Glutamatergic neuron (in vitro differentiated cells): ENCODE measurements at places on chromosomes 4 and X.

GRCh38 chrX:87003031-87003430 lies 514.6 kb upstream of the KLHL4 start:
- DNase-seq: no peak

DNA sequence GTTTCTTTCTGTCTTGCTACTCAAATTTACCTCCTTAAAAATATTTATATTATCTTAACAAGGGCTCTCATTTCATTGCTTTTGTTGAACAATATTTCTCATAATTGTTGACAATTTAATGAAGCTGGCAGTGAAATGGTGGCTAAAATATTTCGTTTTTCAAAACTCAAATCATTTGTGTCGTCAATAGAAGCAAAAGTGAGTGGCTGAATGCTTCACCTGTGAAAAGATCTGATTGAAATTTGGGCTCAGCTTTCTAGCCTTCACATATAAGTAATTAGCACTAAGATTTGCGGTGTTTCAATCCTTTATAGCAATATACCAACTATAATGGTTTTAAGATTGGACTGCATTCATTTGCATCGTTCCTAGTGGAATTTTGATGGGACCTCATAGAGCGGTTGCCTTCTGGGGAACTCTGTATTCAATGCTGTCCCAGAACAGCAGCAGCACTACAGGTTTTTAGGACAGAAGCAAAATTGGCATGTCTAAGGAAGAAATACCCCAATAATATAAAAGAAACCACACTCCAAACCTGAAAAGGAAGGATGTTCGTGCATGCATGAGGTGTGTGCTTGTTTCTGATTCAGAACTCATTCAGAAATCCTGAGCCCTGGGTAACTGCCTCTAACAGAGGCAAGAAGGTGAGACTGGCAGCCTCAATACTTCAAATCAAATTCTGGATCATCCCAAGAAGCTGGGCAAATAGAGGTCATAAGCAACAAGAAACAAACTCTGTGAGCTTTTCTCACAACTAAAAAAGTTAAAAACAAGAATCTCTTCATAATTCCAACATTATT lies 2.5 kb downstream of the CXCL1 start:
- no peak for DNase-seq

DNA sequence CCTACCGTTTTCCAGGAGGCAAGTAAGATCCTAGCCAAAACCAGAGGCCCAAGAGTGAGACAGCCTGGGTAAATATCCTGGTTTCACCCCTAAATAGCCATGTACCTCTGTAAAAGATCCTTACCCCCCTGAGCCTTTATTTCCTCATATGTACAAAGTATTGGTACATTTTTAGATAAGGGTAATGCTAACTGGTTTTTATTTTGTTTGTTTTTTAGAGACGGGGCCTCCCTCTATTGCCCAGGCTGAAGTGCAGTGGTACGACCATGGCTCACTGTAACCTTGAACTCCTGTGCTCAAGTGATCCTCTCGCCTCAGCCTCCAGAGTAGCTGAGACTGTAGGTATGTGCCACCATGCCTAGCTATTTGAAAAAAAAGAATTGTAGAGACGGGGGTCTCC lies 29.4 kb downstream of the SERPINA7 start:
- no peak for DNase-seq

DNA sequence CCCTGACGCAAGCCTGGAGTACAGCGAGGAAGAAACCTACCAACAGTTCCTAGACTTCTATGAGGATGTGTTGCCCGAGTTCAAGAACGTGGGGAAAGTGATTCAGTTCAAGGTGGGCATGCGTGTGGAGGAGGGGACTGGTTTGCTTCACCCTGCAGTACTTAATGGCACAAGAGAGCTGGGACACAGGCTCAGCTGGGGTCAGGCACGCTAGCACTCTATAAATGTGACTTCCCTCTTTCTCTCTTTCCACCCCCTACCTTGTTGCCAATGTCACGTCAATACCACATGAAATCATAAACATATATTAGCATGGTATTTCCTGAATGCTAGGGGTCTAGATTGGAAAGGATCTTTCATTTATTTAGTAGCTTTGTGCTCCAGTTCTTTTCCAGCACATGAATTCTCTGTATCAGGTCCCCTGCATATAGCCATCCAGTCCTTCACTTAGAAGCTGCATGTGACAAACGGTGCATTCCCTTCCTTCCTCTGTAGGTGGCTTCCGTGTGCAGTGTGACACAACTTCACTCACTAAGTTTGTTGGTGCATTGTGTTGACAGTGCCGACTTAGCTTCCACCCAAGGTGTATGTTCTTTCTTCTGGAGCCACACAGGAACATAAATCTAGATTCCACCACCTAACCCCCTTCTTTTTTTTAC lies 25.6 kb downstream of the ZRSR2 start:
- DNase-seq: no peak

- DNase-seq: no peak
Observed at GRCh38 chrX:69793260-69793935, 177.5 kb downstream of the EDA start.

DNA sequence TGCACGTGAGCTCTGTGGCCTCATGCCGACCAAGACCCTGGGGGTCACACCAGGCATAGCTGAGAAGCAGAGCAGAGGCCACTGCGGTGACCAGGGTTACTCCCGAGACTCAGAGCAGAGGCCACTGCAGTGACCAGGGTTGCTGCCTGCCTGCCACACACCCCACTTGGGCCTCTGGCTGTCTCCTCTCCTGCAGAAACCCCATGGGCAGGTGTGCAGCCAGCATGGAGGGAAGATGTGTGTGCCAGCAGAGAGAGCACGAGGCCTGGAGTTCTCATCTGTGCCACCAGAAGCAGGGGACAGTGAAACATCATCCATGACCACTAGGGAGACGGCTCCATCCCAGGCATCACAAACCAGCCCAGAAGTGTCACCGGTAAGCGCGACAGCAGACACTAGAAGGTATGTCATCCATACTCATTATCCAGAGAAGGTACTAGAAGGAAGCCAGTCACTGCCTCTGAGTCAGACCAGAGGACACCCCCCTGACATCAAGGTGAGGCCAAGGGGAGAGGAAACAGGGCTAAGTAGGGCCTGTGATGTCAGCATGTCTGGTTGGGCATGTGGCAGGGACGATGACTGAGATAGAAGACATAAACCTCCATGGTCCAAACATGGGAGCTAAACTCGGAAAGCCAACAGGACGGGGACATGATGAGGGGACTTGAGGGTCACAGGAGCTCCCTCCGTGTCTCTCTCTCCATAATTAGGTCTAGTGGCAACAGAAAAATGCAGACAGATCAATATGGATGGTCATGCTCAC lies 24.2 kb upstream of the SPON2 start:
- no peak for DNase-seq

GRCh38 chr4:43014256-43014655 lies 121.7 kb downstream of the GRXCR1 start:
- DNase-seq: no peak
